ENCODE measurements at places on chromosomes 6 and 20. TPM values are rescaled to one million over a fixed set of nuclear protein-coding genes. Genes with fewer than 3 reads are reported as not detected.

Gene MOG
- not detected for total RNA-seq

Gene RAMACL
- total RNA-seq: 0.41 TPM

Gene SYCP2
- 4.0 TPM for total RNA-seq

- no peak for DNase-seq
Observed at GRCh38 chr6:18203786-18204185, 48.6 kb downstream of the KDM1B start.

Gene ULBP1
- not detected for total RNA-seq

Gene ARFGAP1
- 113 TPM for total RNA-seq

Gene OR14J1
- total RNA-seq: not detected

GRCh38 chr6:1381481-1382330 is 7.7 kb upstream of the FOXF2 start:
- peak; percentile 57 for DNase-seq

Gene NELFCD
- 77.6 TPM for total RNA-seq

Gene CASP8AP2
- total RNA-seq: 59.4 TPM

Gene PRL
- not detected for total RNA-seq

Gene LGSN
- total RNA-seq: 0.15 TPM

- DNase-seq: no peak
Observed at GRCh38 chr20:24235296-24236175, 233.9 kb upstream of the SYNDIG1 start.

Gene NMBR
- not detected for total RNA-seq

DNA sequence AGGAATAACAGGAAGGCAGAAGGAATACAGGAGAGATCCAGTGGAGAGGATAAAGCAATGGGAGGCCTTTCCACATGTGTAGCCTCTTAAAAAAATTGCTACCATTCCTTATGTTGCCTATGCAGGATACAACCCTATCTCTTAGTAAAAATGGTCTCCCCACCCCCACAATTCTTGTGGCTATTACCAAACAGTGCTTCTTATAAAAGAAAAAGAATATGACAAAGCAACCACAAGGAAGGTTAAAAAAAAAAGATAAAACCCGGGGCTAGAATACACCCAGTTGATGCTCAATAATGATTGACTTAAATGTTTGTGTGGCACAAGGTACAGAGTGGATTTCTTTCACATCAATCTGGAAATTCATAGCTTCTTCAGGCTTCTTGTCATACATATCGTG is 250.9 kb downstream of the HIVEP2 start:
- DNase-seq: no peak

DNA sequence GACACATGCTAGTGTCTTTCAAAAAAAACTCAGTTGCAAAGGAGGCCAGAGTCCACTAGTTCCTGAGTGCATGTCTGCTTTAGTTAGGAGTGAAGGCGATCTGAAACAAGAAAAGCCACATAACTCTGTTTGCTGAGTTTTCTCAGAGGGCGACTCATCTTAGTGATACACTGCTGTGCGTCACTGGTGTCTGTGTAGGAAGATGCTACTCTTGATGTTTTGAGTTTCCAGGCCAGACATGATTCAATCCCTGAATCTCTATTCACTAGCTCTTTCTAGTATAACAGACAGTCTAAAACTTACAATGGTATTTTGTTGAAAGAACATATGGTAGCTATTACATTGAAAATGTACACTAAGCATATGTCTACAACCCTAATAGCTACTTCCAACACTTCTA is 60.9 kb downstream of the GFRAL start:
- DNase-seq: no peak

- DNase-seq: no peak
Observed at GRCh38 chr20:15682690-15683089, 890.6 kb downstream of the KIF16B start.

Gene ADTRP
- 8.0 TPM for total RNA-seq

DNA sequence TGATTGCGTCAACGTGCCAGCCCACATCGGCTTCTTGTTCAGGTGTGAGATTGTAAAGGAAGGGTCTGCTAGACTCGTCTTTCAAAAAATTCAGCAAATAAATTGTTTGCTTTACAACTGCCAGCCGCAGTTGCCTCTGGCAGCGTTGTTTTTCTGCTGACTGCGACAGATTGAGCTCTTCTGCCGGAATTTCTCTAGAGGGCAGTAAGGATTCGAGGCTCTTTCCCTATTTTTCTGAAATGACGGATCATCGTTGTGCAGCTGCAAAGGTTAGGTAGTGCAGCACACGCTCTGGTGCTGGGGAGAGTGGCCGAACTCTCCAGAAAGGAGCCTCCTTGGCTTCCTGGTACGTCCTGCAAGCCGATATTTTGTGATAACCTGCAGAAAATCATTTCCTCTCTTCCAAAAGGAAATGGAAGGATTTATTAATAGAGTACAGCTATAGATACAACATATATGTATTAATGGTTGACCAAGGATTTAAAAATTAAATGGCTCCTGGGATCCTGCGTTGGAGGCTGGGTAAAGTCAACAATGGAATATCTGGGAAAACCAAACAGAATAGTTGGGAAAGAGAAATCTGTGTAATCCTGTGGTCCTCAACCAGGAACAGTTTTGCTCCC is 121.9 kb upstream of the ZFP64 start:
- no peak for DNase-seq

- DNase-seq: no peak
Observed at GRCh38 chr6:139920776-139921100, 546.3 kb upstream of the CITED2 start.

DNA sequence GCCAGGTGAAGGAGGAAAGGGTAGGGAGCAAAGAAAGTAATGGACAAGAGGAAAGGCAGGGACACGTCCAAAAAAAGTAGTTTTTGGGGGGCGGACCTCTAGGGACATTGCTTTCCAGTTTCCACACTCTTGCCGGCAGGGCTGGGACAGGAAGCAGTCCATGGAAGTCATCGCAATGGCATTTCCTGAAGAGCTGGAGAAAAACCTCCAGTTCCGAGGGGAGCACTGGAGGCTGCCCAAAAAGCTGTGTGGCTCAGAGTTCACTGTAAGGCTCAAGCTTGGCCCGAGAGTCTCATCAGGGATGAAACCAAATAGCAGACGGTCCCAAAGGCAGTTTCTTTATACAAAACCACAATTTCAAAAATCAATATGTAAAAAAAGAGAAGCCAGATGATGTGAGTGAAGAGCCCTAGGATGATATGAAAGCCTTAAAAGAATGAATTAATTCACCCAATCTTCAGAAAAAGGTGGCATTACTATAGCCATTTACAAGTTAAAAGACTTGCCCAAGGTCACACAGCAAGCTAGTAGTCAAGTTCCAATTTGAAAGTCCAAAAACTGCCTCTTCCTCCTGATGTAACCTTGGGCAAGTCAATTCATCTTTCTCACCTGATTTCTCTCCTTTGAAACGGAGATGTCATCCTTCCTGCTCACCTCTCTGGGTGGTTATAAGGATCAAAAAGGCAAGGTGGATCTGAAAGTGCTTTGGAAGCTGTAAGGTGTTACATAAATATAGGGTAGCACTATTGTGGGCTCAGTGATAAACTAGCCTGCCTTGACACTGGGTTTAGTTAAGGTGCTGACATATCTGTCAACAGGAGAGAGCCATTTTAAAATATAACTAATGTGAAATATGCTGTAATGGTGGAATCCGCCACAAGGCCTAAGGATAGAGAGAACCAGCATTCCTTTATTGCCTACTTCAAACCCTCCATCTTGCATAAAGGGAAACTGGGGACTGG is 9.1 kb downstream of the BCL2L1 start:
- no peak for DNase-seq

DNA sequence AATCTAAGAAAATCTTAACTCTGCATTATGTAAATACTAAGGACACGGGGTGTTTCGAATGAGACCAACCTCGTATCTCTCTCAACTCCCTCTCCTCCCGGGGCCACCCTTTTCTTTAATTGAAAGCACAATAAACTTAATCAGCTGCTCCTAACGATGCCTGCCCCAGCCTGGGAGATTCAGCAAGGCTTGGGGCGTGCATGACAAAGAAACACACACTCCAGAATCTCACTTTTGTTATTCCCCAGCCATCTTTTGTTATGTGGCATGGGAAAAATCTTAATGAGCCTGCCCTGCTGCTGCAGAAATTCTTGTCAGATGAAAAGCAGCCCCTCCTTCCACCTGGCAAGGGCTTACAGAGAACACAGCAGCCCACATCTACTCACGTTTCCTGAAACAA is 117.4 kb downstream of the TTLL2 start:
- DNase-seq: no peak

DNA sequence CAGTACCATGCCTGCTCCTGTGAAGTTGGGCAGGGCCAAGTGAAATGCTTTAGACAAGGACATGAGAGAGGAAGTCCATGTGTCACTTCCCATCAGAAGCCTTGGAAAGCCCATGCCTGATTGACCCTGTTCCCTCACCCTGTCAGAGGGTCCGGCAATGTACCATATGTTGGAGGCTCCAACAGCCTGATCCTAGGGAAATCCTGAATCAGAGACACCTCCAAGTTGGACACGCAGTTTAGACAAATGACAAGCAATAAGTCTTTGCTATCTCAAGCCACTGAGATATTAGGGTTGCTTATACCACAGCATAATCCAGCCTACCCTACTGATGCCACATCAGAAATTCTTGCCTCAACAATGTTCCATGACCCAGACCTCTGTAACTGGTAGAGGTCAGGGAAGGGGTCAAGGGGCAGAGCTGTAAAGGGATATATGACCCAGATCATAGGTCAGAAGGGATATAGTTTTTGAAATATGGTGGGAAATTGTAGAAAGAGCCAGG is 174.8 kb downstream of the HACE1 start:
- DNase-seq: no peak

Gene FUCA2
- 11.4 TPM for total RNA-seq

- no peak for DNase-seq
Observed at GRCh38 chr6:4587171-4587570, 189.0 kb upstream of the CDYL start.

DNA sequence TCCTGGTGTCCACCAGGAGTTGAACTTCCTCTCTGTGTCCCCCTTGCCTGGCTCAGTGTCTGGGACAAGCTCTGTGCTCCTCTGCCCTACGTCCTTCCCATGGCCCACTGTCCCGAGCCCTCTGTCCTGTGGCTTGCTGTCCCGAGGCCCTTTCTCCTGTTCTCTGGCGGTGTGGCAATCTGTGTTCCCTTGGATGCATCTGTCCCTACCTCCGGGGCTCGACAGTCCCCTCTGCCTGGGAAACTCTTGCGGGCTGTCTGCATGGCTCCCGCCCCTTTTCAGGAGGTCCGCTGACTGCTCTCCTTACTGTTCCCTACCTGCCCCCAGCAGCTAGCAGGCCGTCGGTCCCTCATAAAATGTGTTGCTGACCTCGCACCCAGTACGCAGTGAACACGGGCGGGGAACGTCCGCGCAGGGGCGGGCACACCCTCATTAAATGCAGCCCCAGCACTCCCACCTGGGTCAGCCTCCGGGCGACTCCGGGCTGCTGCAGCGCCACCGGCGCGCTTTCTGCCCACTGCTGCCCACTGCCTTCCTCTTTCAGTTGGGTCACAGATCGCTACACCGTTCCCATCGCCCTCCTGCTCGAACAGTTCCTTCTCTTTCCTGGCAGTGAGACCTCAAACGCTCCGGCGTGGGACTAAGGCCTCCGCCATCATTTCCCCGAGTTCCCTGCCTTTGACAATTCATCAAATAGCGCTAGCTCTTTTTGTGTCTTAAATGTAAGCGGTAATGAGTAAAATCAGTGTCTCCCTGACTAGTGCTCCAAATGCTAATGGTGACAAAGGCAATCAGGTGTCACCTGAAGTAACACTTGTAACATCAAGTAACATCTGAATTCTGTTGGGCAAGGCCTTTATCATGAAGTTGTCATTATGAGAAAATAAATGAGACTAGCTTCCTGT is 60.5 kb downstream of the RSPH3 start:
- no peak for DNase-seq

GRCh38 chr6:151326116-151326825 is 65.1 kb downstream of the ZBTB2 start:
- DNase-seq: no peak

- no peak for DNase-seq
Observed at GRCh38 chr6:150249261-150249660, 106.4 kb downstream of the PPP1R14C start.

- DNase-seq: no peak
Observed at GRCh38 chr6:144897441-144897921, 612.3 kb downstream of the UTRN start.

DNA sequence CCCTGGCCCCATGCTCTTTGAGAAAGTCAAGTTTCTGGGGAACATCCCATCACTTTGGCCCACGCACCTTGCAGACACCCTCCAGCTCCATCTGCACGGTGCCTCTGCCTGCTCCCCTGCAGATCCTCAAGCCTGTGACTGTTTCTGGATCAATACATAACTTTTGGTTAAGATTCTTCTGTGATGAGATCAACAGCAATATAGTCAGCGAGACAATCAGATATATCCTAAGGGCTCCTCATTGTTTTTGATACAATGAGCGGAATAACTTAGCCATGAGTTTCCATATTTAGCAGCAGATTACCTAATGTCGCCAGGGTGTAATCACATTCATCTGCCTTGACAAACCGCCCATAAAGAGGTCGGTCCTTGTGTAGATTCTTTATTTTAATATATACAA is 109.3 kb upstream of the MTHFD1L start:
- no peak for DNase-seq

- DNase-seq: no peak
Observed at GRCh38 chr6:113018351-113019151, 671.4 kb downstream of the RFPL4B start.

DNA sequence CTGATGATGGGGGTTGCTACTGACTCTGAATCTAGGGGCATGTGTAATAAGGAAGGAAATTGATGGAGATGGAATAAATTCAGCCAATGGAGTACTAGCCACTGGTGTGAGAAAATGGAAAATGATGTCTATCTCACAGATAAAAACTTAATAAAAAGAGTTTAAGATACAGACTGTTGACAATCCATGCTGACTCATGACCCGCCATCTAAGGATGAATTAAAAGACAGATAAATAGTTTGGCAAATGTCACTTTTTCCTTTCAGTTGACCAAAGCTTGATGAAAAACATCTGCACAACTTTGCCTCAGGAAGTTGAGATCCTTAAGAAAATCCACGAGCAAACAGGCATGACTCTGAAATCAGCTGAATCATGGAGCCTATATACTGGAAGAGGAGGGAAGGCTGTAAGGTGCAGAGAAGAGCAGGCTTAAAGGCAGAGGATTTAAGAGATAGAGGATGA is 82.6 kb upstream of the BMP5 start:
- DNase-seq: no peak

GRCh38 chr6:43834528-43835155 is 64.6 kb downstream of the VEGFA start:
- no peak for DNase-seq

DNA sequence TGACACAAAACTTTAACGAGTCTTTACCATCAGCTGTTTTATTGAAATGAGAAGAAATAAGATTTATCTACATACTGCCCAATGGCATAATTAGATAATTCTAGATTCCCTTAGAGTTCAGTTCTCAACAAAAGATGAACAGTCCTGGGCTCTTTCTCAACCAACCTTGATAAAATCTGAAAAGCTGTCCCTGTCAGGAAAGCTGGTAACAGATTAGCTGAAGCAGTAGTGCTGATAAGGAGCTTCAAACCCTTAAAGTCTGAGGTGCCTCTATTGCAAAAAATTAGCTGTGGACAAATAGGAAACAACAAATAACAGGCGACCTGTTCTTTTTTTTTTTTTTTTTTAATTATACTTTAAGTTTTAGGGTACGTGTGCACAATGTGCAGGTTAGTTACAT is 35.9 kb upstream of the FAM135A start:
- no peak for DNase-seq
